ENCODE measurements at places on chromosomes 2 and 18.
A peak's percentile ranks its signal among the peaks of the same experiment; 100 is the strongest.

GRCh38 chr18:74116633-74117554 is 30.7 kb downstream of the FBXO15 start:
- no peak for DNase-seq

DNA sequence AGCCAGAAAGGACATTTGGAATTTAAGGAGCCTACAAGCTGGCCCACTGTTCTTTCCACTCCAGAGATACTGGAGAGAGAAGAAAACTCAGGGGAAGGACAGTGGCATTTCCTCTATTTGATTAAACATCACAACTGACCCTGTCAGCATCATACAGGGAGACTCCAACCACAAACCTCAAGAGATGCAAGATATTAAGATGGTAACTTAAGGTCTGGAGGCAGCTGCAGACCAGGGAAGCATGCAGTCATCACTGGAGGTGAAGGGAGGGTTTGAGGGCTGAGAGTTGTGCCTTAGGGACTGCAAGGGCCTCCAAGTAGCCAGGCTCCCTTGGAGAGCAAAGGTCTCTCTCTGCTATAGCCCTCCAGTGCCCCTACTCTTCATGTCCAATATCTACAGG is 67.4 kb downstream of the RNF152 start:
- no peak for DNase-seq

- DNase-seq: no peak
Observed at GRCh38 chr18:11511434-11512095, 97.8 kb upstream of the SLC35G4 start.

DNA sequence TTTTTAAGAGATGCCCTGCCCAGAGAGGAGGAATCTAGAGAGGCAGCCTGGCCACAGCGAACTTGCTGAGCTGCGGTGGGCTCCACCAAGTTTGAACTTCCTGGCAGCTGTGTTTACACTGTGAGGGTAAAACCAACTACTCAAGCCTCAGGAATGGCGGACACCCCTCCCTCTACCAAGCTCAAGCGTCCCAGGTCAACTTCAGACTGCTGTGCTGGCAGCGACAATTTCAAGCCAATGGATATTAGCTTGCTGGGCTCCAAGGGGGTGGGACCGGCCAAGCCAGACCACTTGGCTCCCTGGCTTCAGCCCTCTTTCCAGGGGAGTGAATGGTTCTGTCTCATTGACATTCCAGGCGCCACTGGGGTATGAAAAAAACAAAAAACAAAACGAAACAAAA is 289.4 kb downstream of the KCNS3 start:
- no peak for DNase-seq

DNA sequence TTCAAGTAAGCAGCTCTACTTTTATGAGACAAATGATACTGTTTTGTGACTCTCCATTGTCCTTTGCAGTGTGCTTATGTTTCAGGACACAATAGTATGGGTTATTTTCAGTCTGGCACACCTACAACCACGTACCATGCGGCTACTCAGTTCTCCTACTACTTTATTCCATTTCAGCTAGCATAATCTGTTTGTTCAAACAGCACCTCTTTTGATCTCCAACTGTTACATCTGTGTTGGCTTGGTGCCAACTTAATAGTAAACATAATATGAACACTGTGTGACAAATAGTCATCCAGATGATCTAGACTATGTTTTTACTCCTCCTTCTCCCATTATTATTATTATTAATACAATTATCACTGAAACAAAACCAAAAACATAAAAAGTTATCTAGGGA is 40.5 kb downstream of the MYO3B start:
- no peak for DNase-seq

GRCh38 chr18:35131387-35132020 is 90.3 kb downstream of the MAPRE2 start:
- peak; percentile 32 for DNase-seq

- DNase-seq: no peak
Observed at GRCh38 chr2:6880200-6880733, 2.7 kb downstream of the RSAD2 start.

DNA sequence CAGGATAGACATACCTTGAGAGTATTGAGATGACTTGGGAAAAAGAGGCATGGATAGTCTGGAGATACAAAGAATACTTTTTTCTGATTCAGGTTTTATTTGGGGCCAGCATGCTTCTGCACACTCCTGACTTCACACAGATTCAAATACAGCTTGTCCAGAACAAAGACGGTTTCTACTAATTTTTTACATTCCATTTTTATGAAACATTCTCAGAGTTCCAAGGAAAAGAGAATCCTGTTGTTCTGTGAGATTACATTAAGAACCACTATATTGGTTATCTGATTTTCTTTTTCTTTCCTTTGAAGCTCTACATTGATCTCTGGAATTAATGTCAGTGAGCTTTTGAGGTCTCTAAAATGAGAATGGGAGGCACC is 41.0 kb downstream of the PTPRM start:
- DNase-seq: no peak

DNA sequence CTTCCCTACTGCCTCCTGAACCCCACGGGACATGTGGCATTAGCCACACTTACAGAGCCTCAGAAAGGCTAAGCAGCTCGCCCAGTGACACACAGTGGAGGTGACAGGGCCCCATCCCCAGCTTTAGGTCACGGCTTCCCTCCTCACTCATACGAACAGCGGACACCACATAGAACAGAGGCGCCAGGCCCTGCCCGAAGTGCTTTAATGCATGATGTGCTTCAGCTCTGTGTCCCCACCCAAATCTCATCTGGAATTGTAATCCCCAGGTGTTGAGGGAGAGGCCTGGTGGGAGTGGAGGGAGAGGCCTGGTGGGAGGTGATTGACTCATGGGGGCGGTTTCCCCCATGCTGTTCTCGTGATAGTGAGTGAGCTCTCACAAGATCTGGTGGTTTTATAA is 135.3 kb downstream of the PTGR3 start:
- no peak for DNase-seq

DNA sequence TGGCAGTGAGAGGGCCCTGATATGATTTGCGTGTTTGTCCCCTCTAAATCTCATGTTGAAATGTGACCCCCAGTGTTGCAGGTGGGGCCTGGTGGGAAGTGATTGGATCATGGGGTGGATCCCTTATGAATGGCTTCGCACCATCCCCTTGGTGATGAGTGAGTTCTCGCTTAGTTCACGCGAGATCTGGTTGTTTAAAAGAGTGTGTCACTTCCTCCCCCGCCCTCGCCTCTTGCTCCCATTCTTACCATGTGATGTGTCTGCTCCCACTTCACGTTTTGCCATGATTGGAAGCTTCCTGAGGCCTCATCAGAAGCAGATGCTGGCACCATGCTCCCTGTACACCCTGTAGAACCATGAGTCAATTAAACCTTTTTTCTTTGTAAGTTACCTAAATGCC is 319.9 kb upstream of the ID2 start:
- DNase-seq: no peak

DNA sequence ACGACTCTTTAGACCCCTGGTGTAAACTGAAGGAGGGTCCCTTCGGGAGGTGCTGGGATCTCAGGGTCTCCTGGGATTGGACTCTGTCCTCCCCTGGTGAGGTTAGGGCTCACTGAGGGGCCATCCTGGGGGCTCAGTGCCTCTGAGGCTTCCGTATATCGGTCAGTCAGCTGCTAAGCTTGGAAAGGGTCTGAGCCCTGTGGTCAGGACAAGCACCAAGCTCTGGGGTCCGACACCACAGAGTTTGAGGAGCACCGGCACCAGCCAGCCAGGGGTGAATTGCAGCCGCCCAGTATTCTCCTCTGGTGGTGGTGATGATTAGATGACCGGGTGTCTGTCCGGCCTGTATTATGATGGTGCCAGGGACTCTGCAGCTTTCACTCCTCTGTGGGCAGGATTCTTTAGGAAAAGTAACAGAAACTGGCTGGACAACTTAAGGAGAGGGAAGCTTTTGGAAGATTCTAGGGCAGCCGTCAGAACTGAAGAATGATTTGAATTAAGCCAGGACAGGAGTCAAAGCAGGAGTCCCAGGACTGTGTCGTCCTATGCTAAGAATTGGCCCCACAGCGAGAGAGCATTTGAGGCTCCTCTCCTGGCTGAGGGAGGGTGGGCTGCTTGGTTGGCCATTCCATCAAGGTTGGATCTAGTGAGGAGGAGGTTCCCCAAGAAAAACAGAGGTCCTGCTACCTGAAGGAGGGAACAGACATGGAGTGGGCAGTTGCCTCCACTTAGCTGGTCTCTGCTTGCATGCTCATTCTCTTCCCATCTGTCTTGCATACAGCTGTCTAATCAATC is 158.6 kb upstream of the HS6ST1 start:
- DNase-seq: no peak

- DNase-seq: no peak
Observed at GRCh38 chr2:3598912-3599854, 4.3 kb downstream of the COLEC11 start.

DNA sequence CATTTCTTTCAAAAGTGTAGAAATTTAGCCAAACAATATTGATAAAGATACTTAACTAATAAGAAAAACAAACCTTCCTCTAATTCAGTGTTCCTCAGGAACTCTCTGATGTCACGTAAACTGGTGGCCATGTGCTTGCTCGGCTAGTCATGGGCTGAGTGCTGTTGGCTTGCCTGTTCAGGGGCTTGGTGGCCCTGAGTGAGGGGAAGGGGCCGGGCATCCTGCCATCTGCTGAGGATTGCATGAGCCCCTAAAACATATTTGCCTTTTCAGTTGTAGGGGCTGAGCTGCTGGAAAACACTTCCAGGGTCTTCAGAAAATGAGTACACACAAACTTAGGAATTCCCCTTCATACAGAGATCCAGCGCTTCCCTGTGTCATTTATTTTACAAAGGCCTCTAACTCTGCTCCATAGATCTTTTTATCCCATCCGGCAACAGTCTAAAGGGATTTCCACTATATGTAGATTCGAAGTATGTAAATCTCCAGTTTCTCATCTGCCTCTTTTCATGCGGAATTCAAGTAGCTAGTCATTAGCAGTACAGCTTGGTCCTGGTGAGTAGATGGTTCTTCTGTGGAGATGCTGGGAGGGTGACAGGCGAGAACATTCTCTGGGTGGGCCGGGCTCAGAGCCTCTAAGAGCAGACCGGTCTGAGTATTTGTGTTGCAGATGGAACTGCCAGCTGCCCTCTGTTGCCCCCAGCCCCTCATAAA is 20.1 kb upstream of the NFATC1 start:
- DNase-seq: no peak

DNA sequence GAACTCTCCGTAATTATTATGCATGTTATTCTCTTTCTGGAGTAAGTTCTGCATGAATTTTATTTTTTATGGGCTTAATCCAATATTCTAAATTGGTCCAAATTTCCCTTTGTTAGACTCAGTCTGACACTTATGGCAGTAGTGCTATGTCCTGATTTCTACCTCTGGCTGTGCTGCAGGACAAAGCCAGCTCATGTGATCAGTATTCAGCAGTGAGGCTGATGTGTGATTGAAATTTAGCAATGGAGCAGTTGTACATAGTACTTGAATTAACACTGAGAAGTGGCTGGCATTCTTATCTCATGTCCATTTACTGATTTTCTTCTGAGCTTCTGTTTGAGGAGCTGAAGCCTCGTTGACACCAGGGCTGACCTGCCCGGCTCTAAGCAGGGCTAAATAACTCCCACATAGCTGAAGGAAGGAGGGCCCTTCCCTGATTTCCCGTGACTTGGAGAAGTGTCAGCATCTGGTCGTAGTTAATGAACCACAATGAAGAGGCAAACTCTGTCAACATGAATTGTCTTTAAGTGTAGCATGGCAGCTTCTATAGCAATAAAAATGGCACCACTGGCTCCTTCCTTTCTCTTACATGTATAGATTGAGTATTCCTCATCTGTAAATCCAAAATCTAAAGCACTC is 159.0 kb upstream of the RASGRP3 start:
- DNase-seq: no peak

DNA sequence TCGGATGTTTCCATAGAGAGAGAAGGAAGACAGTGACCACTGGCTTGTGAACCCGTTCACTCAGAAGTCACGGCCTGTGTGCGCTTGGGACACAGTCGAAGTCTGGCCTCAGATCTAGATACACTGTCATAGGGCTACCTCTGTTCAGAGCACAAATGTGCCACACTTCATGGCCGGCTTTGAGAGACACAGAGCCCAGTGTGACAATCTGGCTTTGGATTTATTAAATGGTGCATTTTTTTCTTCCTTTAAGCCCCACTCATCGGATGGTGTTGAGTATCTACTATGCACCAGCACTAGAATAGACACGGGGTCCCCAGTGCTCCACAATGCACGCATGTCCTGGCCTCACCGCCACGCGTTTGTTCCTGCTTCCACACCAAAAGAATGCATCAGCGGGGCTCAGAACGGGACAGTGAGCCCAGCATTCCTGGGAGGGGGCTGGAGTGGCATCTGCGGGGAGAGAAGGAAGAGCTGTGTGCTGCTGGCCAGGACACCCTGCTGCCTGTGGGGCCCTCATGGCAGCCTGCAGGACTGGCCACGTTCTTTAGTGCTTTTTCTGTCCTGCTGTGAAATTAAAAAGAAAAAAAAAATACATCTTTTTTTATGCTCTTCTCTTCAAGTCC is 738.9 kb upstream of the SALL3 start:
- DNase-seq: no peak

DNA sequence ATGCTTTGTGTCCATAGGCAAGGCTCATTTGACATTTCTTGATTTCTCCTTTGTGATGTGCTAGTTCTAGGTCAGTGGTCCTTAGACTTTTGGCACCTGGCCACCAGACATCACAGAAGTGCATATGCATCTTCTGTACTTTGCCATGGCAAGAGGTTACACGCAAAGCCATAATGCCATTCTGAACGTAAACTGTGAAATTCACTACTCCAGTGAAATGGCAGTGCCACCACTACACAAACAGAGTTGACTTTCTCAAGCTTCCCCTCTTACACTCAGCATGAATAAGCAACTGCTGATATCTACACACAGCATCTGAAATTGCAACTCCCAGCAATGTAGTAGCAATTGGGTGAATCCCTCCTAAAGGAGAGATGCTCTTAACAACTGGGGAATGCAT is 729.3 kb downstream of the DPP10 start:
- no peak for DNase-seq

DNA sequence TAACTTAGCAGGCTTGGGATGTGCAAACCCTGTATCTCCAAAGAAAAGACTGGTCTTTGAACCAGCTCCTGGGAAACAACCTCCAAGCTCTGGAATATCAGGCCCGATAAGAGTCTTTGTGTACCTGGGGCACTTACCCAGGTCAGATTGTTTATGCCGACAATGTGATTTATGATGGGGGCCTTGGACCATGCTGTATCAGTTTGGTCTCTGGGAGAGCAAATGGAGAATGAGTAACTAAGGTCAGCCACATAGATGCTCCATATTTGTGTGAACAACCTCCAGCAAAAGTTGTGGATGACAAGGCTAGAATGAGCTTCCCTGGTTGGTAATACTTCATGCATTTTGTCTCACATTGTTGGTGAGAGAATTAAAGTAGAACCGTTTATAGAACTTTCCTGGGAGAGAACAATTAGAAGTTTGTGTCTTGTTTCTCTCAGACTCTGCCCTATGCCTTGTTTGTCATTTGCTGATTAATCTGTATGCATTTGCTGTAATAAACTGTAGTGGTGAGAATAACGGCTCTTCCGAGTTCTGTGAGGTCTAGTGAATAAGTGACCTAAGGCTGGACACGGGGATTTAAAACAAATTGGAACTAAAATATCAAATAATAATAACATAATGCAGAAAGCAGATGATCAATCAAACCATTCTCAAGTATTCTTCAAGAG is 259.1 kb downstream of the XIRP2 start:
- DNase-seq: no peak

- DNase-seq: no peak
Observed at GRCh38 chr18:48968412-48969215, 17.8 kb upstream of the SMAD7 start.
